Right ventricle myocardium superior (tissue), 1 donor: ENCODE measurements at places on chromosomes 1 and 21.

DNA sequence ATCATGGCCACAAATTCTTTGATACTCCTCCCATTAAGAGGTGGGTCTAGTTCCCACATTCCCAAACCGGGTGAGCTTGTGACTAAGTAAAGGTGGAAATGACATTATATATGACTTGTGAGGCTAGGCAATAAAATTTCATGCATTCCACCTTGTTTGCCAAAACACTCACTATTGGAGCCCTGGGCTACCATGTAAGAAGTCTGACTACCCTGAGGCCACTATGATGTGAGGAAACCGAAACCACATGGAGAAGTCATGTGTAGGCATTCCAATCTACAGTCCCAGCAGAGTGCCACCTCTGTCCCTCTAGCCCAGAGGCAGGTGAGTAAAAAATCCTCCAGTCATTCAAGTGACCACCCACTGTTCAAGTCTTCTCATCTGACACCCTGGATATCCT lies 17.9 kb upstream of the SMG7 start:
- no peak for DNase-seq

DNA sequence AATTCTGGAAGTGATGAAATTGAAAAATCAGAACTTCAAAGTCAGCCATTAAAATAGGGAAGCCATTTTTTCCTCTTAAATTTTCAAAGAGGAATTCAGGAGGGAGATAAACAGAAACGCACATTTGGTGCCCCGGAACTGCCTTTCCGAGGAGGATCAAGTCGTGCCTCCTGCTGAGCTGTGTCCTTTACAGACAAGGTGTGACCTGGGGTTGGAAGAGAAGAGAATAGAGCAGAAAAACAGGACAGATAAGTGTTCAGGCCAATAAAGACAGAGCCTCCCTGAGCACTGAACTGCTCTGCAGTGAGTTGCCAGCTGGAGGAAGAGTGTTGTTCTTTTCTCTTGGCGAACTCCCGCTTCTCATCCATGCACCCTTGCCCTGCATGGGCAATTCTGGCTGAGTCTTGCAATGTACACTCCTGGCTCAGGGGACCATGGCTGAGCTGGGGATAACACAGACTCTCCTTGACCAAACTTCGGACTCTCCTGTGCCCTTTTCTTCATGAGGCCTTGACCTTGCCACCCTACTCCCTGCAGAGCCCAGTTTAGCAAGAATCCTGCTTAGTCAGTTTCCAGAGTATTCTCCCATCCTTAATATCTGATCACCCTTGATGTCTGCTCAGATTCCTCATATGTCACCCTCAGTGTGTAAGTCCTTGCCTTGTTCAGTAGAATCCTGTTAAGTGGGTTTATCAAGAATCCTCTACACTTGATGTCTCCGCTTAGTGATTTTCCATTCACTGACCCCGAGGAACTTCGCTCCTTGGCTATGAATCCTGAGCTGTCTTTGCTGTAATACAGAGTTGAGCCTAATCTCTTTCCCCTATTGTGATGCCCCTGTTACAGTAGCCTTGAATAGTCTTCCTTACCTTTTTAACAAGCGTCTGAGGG lies 1.3 kb upstream of the MTARC1 start:
- no peak for DNase-seq

GRCh38 chr21:16942703-16943102 lies 570.1 kb upstream of the CXADR start:
- no peak for DNase-seq

DNA sequence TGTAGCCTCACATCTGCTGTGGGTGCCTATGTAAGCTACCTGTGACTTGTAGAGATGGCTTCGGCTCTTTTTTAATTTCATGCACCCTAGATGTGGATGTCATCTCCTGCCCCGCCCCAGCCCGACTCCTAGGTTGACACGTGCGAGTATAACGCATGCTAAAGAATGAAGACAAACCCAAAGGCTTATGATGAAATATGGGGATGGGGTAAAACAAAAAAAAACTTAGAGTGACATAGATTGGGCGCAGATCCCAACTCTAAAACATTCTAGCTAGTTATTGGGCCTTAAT lies 613 bp upstream of the ERO1B start:
- no peak for DNase-seq

DNA sequence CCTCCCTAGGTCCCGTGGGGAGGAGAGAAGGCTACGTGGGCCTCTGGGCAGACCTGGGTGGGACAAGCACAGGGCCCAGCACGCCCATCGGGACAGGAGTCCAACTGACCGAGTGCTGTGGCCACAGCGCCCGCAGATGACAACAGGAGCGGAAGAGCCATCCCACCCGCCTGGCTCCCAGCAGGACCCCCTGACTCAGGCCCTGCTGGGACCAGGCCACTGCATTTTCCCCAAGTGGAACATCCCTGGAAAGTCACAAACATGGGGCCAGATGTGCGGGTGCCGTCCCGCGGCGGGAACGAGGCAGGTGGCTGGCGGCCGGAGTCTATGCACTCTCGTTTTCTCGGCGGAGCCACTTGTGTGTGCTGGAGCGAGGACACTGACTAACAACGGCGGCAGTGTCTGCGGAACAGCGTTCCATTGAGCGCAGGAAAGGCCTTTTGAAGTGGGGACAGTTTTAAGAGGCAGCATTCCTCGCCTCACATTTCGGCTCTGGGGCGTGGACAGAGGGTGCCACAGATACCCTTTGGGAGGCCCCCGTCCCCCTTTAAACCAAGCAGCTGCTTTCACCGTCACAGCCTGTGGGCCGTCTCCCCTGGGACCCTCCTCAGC lies 93.7 kb upstream of the ARHGEF16 start:
- no peak for DNase-seq
